ENCODE measurements at places on chromosomes 2 and 18.

DNA sequence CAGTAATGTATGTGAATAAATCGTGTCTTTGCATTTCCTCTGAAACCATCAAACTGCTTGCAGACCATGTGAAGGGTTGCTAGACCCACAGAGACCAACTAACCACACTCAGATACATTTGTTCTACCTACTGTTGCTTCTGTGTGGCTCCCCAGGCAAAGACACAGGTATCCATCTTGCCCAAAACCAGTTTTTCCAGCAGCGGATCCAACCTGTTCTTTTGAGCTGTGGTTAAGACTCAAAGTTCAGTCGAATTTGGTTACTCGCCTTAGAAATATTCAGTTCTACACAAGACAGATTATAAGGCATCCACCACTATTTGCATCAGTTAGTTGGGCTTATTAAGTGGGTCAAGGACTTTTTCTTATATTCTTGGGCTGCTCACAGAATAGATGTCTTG is 276.2 kb upstream of the EPHA4 start:
- DNase-seq = no peak

- no peak for DNase-seq
Measured at GRCh38 chr2:3254442-3254941, 123.1 kb downstream of the EIPR1 start.

- DNase-seq = no peak
Measured at GRCh38 chr18:59466980-59467379, 107.9 kb upstream of the LMAN1 start.

GRCh38 chr2:14082640-14083039 is 549.9 kb upstream of the LRATD1 start:
- no peak for DNase-seq

GRCh38 chr2:215604606-215605005 is 168.7 kb upstream of the FN1 start:
- DNase-seq = no peak

- DNase-seq = no peak
Measured at GRCh38 chr2:240570531-240571313, 2.4 kb downstream of the RNPEPL1 start.

DNA sequence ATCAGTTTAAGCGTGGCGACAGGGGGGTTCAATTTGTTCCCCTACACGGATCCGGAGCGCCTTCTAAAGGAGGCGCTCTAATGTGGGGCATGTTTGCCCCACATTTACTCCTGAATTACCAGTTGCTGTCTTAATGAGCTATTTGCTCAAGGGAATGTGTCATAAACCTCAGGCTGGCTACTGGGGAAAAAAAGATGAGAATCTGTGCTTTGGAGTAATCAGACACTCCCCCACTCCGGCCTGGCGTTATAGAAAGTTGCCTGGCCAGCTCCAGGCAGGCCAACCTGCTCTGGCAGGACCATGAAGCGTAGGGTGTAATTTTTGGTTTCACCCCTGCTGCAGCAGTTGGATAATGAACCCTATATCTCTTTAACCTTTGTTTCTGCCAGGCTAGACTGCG is 31.0 kb upstream of the MAP3K20 start:
- DNase-seq = no peak

GRCh38 chr2:141766225-141766624 is 364.6 kb downstream of the LRP1B start:
- DNase-seq = no peak

DNA sequence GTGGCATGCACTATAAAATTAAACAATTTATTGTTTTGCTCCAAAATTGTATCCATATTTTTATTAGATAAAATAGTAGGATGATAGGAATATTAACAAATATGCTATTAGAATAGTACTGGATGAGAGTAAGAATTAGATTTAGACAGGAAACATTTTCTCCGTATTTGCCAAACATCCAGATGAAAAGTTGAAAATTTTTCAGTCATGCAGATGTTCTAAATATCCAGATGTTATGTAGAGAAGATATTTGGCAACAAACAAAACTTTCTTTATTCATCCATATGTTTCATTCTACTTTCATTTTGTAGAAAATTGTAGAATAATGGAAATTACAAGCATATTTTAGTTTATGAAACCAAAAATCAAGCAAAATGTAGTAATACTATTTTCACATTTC is 45.2 kb upstream of the NEUROD1 start:
- DNase-seq = no peak

GRCh38 chr2:73205611-73206010 is 3.2 kb downstream of the NOTO start:
- no peak for DNase-seq

GRCh38 chr2:64608867-64609226 is 44.9 kb downstream of the SERTAD2 start:
- DNase-seq = no peak

DNA sequence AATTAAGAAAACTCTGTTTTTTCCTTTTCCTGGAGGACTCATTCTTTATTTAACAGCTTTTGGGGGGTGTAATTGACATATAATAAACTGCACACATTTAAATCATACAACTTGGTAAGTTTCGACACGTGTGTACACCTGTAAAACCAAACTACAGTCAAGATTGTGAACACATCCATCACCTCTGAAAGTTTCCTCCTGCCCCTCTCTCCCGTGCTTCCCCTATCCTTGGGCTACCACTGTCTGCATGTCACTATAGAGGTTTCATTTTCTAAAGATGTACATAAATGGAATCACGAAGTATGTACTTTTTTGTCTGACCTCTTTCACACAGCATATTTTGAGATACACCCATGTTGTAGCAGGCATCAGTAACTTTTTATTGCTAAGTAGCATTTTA is 100.0 kb downstream of the BIN1 start:
- DNase-seq = no peak

DNA sequence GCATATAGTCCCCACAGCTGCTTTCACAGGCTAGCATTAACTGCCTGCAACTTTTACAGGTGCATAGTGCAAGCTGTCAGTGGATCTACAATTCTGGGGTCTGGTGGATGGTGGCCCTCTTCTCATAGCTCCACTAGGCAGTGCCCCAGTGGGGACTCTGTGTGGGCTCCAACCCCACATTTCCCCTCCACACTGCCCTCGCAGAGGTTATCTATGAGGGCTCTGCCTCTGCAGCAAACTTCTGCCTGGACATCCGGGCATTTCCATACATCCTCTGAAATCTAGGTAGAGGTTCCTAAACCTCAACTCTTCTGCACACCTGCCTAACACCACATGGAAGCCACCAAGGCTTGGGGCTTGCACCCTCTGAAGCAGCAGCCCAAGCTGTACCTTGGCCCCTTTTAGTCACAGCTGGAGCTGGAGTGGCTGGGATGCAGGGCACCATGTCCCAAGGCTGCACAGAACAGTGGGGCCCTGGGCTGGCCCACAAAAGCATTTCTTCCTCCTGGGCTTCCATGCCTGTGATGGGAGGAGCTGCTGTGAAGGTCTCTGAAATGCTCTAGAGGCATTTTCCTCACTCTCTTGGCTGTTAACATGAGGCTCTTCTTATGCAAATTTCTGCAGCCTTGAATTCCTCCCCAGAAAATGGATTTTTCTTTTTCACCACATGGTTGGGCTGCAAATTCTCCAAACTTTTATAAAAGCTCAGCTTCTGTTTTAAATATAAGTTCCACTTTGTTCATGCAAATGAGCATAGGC is 59.3 kb downstream of the KDM3A start:
- DNase-seq = no peak

GRCh38 chr2:116917196-116917595 is 897.3 kb upstream of the DDX18 start:
- no peak for DNase-seq

DNA sequence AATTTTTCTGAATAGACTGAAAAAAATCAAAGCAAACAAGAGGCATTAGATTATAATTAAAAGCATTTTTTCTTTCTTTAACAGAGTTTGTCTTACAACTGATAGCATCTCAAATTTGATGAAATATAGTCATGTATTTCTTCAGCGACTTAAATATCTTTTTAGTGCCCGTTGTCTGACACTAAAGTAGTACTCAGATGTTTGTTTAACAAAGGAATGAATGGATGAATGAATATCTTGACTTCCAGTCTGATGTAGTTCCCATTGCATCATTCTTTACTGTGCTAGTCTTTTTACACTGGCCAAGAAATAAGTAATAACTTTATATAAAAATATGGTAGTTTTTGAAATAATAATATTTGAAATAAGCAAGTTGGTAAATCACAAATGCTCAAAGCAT is 111.1 kb downstream of the TTC27 start:
- DNase-seq = no peak

GRCh38 chr2:175877845-175878544 is 124.1 kb downstream of the LNPK start:
- DNase-seq = no peak

GRCh38 chr2:184137955-184138354 is 460.4 kb upstream of the ZNF804A start:
- DNase-seq = no peak

GRCh38 chr2:25586726-25587144 is 86.6 kb downstream of the DTNB start:
- peak; percentile 89 for DNase-seq

DNA sequence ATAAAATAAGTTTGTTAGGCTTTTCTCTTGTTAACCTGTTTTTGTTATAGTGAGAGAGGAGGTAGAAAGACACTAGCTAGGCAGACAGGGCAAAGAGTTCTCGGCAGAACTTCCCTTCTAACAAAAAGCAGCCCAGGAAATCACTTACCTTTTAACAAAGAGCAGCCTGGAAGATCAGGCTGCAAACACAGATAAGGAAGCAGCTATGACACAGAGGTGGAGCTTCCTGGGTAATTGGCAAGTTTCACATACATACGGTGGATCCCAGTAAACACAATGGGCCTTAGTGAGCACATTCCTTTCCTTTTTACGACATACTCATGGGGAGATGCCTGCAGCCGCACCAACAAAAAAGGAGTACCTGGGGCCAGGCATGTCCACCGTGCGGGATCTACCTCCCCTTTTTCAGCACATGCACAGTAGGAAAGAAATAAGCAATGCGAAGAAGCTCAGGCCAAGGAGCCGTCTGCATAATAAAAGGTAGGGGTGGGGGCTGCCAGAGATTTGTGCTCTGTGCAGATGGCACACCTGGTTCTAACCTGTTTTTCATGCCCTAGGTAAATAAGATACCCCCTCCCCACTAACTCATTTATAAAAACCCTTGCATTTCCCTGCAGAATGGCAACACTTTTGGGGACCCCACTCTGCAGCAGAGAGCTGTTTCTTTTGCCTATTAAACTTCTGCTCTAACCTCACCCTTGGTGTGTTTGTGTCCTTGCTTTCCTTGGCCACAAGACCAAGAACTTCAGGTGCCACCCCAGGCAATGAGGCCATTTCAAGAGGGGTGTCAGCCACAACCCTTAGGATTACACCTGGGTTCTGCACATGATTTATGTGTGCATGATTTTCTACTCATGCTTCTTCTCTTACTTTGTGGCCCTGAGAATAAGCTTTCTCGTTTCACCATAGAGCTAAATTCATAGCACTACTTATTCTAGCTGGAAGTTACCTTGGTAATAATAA is 26.5 kb downstream of the MDH1 start:
- no peak for DNase-seq

DNA sequence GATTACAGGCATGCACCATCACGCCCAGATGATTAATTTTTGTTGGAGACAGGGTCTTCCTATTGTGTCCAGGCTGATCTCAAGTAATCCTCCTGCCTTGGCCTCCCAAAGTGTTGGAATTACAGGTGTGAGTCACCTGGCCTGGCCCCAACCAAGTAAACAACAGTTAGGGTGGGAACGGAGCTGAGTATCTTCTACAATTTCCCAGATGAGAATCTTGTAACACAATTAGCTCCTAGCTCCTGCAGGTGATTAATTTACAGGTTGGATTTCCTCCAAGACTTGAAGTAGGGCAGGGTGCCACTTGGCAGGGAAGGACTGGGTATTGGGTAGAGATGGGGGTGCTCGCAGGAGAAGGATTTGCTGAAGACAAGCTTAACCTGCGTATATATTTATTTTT is 17.8 kb downstream of the NLRC4 start:
- no peak for DNase-seq

- DNase-seq = no peak
Measured at GRCh38 chr18:68733707-68734106, 18.8 kb upstream of the TMX3 start.

GRCh38 chr2:172281648-172282570 is 145.5 kb upstream of the ITGA6 start:
- no peak for DNase-seq

DNA sequence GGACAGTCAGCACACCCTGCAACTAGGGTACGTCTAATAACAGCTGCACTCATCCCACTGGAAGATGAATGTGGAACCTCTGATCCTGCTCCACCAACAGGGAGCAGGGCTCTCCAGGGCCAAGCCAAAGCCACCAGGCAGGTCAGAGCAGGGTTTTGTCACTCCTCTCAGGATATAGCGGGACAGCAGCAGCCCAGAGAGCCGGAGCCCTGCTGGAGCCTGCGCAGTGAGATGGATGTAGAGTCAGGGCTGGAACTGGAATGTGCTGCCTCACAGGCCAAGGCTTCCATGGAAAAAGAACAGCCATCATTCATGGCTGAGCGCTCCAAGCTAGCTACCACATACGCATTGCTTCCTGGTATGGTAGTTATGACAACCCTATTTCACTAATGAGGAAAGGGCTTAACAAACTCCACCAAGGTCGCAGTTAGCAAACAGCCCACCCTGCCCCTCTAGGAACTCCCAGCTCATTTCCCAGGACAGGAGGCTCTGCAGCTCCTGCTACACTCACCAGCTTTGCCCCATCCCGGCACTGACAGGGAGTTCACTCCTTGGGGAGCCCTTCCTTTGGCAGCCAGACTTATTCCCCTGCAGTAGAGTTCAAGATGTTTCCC is 85.2 kb downstream of the HS1BP3 start:
- no peak for DNase-seq

GRCh38 chr2:64017811-64018700 is 1.2 kb downstream of the VPS54 start:
- peak; percentile 30 for DNase-seq

GRCh38 chr2:20225294-20226151 is 593 bp upstream of the SDC1 start:
- peak; percentile 59 for DNase-seq

GRCh38 chr2:12857891-12858290 is 141.2 kb downstream of the TRIB2 start:
- no peak for DNase-seq
